Cortex of kidney (tissue), 1 donor: ENCODE measurements at places on chromosomes 2 and 18.

- DNase-seq = no peak
These were observed 41.8 kb upstream of the GRB14 start for GRCh38 chr2:164662868-164663631.

- DNase-seq = no peak
These were observed at the start of gene TLX2 for GRCh38 chr2:74514368-74515270. Gene TLX2, plus strand, starts transcription at chr2:74514450. Its CDS starts 357 bp downstream, at chr2:74514807.

- DNase-seq = no peak
These were observed 108.5 kb downstream of the CTAGE1 start for GRCh38 chr18:22309191-22309590.

DNA sequence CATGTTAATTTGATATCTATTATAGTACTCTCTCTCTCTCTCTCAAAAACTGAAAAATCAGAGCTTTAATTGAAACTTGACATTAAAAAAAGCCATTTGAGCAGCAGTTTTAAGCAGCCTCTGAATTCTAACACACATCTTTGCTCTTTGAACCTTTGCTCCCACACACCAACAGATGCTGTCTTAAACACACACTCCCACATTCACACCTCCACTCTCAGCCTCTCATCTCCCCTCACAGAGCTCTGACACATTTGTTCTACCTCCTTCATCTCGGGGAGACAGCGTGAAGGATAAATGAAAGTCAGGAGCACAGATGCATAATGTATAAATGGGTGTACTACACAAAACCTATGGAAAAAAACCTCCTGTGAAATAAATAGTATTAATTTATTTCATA, 95.2 kb downstream of the NAB1 start:
- no peak for DNase-seq

DNA sequence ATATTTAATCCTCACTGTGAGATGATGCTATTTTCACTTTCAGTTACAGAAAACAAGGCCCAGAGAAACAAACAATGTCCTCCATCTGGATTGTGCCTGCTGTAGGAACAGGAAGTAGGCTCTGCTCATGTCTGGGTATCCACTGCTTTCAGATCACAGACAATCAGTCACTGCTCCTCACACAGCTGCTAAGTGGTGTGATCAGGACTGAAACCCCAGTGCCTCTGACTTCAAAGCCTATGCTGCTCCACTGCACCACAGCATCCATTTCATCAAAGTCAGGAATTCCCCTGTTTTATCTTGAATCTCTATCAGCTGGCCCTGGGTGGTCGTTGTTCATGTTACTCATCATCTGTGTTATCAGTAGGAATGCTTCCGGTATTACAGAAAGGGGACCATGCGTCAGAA, 303.8 kb upstream of the TRIB2 start:
- DNase-seq = no peak

- DNase-seq = no peak
These were observed 166.9 kb downstream of the MSH2 start for GRCh38 chr2:47569658-47570475.

GRCh38 chr2:183993052-183993451, 605.3 kb upstream of the ZNF804A start:
- DNase-seq = no peak

- no peak for DNase-seq
These were observed 123.0 kb downstream of the CYP26B1 start for GRCh38 chr2:72024451-72025175.

GRCh38 chr2:97844311-97844859, 131.0 kb downstream of the ZAP70 start:
- no peak for DNase-seq

- DNase-seq = no peak
These were observed 429.2 kb downstream of the TDRD15 start for GRCh38 chr2:21552981-21553380.

DNA sequence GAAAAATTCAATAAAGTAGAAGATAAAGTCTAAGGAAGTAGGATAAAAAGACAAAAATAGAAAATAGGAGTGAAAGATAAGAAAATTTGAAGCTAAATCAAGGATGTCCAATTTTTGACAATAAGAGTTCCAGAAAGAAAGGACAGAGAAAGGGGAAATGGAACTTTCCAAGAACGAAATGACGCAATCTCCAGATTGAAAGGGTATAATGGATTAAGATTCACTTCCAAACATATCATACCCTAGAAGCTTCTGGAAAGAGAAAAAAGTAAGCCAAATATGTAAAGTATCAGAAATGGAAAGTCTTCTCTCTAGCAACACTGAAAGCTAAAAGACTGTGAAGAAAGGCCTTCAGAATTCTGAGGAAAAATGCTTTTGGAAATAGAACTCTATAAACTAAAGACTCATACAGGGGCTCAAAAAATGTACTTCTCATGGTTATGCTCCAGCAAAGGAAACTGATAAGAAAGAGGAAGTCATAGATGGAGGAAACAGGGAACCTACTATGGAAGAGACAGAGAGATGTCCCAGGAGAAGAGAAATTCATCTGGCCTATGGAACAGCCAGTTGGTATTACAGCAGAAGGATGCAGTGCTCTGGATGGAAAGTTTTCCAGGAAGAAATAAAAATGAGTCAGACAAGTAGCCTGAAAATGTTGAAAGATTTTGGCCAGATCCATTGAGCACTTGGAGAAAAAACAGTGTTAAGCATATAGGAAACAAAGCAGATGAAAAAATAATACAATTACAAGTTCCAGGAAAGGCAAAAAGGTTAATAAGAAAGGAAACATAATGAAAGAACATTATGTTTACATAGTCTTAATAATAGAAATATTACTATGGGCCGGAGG, 20.1 kb downstream of the CASP8 start:
- DNase-seq = no peak

DNA sequence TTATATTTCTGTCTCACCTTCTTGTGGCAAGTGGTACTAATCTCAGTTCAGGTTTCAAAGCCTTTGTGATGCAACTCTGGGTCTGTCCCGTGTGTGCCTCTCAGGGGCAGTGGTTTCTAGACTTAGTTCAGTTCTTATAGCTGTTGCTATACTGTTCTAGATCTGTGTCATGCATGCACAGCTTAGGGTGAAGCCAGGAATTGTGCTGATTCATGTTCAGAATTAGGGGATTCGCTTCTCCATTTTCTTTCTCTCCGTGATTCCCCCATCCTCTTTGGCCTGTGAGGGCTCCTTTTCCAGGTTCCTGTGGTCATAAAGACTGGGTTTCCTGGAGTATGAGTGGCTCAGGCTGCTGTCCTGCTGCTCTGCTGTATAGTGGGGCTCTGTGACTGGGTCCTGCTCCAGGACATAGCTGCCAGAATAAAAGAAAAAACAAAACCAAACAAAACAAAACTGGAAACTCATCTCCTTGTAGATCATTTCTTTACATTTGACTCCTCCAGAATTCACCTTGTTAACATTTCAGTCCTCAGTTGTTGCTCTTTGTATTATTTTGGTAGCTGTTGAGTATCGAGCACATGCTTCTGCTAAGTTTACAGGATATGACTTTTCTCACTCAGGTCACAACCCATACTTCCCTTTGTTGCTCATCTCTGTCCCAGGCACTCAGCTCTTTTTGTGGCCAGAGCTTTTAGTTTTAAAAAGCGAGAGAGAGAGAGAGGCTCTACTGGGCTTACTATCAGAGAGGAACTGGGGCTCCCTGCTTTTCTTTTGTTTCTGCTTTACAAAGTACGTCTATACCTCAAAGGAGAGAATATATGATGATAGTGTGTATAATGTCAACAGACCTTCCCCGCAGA, 34.2 kb downstream of the CERS6 start:
- no peak for DNase-seq

DNA sequence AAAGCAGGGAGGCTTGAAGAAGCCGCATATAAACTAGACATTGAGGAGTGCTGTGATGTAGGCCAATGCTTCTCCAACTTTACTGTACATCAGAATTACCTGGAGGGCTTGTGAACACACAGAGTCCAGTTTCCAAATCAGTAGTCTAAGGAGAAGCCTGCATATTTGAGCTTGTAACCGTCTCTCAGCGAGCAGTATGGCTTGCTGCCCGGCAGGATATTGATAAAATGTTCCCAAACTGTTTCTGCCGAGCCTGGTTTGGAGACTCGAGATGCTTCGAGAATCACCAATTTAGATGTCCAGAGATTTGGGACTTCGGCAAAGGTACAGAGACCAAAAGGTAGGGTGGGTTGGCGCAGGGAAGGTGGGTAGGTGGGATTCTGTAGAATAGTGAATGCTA, 11.0 kb upstream of the RAB31 start:
- no peak for DNase-seq

DNA sequence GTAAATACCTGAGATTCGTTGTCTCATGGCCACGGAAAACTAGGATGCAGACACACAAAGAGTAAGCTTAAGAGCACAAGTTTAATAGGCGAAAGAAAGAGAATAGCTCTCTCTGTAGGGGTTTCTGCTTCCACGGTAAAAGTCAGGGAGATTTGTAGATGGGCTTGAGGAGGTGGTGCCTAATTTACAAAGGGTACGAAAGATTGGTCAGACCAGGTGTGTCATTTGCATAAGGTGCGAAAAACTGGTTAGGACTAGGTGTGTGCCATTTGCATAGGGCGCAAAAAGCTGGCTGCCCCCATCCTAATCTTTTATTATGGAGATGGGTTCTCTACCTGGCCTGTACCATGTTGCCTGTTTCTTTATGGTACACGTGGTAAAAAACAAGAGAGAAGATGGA, 170.5 kb upstream of the DOK6 start:
- DNase-seq = no peak
